ENCODE measurements at places on chromosomes 12 and 14. TPM values are rescaled to one million over a fixed set of nuclear protein-coding genes. Genes with fewer than 3 reads are reported as not detected.

Gene PLCZ1
- not detected for total RNA-seq

Gene CSRNP2
- 32.3 TPM for total RNA-seq

Gene TAS2R43
- 0.36 TPM for total RNA-seq

Gene HSPB8
- total RNA-seq = 381 TPM

Gene RHOJ
- 31.3 TPM for total RNA-seq

Gene CLEC4D
- total RNA-seq = 2.0 TPM

Gene LBHD2
- total RNA-seq = not detected

DNA sequence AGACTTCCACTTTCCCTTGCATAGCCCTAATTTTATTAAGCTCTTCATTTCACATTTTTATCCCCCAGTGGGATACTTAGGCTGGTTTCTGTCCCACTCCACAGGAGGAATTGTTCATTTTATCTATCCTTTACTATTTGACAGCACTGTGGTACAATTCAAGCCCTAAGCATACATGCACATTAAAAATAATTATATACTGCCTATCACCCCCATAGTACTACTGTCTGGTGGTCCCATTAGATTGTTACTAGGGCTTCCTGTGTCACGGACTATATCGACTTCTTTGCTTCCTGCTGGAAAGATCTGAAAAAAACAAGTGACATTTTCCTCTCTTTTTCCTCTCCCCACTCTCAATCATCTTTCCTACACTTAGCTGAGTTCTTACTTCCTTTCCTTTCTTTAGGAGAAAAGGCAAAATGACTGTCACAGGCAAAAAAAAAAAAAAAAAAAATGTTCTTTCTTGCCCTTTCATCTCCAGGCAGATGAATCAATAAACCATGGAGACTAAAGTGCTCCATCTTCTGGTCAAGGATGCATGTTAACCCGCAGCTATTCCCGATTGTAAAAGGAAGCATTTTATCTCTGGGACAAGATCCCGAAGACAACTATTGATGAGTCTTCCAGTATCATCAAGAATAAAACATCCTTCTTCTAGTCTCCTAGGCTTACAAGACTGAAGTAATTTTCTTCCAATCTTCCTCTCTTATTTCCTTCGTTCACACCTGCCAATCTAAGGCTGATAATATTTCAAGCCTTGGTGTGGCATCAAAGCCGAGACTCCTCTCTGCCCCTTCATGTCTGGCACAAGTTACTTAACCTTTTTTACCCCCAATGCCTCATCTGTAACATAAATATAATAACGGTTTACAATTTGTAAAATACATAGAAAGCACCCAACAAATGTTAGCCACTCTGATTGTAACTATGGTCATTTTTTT lies 94.4 kb upstream of the PLEKHG7 start:
- no peak for DNase-seq

DNA sequence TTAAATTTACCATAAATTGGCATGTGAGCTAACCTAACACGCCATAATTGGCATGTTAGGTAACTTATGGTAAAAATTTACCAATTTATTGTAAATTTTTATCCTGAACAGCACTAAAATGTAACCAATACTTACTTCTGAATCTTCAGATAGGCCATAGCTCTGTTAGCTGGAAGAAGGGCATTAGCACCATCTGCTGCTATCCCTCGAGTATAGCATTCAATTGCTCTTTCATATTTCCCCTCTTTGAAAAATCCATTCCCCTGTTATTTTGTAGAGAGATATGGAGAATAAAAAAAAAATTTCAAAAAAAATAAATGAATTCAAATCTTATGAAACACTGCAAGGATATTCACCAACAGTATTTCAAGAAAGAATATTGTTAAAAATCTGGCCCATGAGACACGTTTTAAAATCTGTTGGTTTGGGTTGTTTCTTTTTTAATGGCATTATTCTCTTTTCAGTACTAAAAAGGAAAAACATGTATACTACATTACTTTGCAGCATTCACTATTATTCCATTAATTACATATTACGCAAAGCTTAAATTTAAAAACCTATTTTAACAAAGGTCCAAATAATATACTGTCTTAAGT lies 19.1 kb downstream of the RPAP3 start:
- DNase-seq = no peak

- DNase-seq = peak; percentile 74
Measured at GRCh38 chr14:101364503-101365328, 196.6 kb upstream of the DIO3 start.

- DNase-seq = no peak
Measured at GRCh38 chr12:84874125-84874824, 38.3 kb downstream of the SLC6A15 start.

DNA sequence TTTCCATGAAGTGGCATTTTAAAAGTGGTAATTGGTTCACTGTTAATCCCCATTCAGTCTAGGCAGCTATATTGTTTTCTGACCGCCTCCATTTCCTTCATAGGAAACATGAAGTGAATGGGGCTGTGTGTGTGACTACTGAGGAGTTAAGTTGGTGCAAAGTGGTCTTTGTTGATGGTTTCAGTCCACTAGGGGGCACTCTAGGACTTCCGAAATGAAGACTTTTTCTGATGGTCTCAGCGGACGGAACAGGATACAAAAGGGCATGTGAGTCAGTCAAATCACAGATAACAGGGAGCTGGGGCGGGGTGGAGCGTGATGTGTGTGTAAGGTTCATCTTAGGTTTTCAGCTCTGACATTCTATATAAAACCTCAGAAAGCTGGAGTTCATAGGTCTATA lies 240.1 kb upstream of the OR4E1 start:
- no peak for DNase-seq

DNA sequence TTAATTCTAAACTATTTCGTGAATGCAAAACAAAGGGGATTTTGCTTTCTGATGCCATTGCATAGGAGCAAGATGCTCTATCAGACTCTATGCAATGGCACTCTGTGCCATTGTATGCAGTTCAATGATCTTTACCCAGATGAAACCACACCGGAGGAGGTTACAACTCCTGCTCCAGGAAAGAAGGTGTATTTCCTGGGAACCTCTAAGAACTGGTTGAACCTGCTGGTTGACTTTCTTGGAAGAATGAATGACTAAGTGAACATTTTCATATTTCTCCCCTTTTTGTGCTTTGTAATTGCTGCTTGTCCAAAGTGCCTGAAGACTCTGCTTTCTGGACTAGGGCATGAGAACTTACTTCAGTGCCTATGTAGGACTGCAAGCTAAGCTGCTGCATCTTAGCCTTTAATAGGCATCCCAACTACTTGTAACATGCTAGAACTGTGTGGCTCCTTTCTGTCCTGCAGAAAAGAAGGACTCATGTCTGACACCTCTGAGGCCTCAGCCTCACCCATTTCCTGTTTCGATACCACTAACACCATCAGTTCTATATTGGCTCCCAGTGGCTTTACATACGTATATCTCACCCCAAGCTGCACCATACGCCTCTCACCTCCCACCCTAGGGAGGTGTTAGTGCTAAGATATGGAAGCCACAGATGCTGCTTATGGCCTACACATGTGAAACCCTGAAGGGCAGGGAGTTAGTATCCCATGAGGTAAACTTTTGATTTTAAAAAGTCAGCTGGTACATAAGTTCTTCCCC lies 193.5 kb upstream of the CNOT2 start:
- DNase-seq = no peak

GRCh38 chr14:55127460-55127951 lies 1.5 kb upstream of the LGALS3 start:
- no peak for DNase-seq

DNA sequence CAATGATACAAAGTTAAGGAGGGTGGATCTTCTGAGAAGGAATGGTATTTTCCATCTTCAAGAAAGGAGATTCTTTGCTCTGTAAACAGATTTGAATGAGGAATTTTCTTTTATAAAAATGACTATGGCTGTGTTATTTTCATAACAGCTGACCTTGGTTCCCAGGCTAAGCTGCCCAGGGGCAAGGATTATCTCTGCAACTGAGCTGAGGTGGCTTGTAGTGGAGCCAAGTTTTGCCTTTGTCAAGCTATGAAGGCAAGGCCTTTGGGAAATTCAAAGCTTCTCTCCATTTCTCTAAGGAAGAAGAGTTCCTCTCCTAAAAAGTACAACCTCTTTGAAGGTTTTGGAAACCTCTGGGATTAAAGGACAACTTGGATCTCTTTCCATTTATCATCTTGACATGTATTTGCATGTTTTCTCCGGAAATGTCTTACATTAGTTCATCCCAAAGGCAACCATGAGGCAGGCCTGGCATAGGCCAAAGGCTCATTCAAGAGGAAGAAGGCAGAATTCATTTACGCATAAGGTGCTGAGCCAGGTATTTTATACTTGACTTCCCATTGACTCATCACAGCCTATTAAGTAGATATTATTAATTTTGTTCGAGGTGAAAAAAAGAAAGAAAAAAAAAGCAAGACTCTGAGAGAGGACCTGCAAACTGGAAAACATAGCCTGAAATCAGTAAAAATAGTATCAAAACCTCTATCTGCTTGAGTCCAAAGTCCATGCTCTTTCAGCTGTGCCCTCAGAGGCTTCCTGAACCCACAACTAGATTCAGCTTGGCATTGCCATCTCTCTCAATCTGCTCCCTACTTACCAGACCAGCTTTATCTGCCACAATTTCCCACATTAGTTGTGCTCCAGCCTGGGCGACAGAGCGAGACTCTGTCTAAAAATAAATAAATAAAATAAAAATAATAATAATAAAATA lies 24.0 kb upstream of the CKAP4 start:
- no peak for DNase-seq

DNA sequence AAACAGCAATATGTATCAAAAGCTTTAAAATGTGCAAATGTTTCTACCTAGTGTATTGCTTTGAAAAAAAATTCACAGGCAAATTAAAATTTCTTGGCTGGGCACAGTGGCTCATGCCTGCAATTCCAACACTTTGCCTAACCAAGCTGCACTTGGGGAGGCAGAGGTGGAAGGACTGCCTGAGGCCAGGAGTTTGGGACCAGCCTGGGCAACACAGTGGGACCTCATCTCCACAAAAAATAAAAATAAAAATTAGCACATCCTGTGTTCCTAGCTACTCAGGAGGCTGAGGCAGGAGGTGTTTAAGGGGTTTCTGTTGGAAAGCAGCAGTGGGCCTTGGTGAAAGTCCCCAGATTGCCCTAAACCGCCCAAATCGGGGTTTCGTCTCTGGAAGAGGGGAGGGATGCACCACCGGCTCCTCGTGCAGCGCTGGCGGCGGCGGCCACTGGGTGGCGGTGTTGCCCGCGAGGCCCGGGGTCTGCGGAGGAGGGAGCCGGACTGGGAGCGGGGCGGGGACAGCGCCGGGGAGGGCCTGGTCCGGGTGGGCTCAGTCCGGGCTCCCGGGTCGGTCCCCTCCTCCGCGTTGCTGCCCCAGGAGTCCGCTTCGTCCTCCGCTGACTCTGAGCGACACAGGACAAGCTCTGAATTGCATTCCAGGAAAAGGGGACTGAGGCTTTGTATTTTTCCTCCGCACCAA lies 265.6 kb downstream of the AACS start:
- DNase-seq = peak; percentile 65

GRCh38 chr14:22471545-22472121 lies 117.4 kb downstream of the DAD1 start:
- peak; percentile 68 for DNase-seq

DNA sequence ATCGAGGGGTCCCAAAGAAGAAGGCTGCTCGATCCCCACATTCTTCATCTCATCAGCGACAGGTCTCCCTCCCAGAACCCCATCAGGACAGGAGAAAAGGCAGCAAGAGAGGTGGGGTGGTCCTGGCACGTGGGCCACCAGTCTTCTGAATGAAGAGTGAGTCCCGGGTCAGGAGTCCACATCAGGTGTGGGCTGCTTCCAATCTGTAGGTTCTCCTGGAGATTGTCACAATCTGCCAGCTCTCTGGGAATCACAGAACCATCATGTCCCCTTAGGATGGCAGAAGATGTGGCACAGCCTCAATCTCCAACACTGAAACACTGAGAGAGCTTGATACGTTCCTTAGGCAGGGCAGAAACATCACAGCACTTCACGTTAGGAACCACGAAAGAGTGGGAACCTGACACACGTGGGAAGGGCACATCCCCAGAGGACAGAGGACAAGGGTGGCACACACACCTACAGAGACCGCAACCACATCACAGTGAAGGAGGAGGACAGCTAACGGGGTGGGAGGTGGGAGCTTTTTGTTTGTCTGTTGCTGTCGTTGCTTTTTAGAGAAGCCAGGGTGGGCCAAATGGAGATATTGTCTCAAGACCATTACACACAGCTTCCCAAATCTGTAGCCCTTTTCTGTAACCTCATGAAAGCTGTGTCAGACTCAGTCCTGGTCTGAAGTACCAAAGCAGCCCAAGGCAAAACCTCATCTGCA lies 284.5 kb downstream of the DPF3 start:
- no peak for DNase-seq

DNA sequence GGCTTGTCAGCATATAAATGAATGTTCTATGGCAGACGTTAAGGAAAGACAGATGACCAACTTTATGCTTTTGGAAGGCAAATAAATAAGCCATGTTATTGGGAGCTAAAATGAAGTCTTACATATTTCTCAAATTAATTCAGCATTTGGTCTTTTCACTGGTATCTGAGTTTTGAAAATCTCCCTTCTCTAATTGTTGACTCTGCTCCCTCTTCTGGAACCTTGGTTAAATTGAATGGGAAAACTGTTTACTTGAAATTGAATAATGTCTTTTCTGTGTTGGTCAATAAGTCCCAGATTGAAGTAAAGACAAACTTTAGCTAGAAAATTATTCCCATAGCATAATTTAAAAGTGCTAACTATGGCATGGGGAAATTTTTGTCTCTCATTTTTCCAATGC lies 38.7 kb downstream of the LGR5 start:
- no peak for DNase-seq

- no peak for DNase-seq
Measured at GRCh38 chr12:42326541-42327226, 717 bp downstream of the PPHLN1 start.

DNA sequence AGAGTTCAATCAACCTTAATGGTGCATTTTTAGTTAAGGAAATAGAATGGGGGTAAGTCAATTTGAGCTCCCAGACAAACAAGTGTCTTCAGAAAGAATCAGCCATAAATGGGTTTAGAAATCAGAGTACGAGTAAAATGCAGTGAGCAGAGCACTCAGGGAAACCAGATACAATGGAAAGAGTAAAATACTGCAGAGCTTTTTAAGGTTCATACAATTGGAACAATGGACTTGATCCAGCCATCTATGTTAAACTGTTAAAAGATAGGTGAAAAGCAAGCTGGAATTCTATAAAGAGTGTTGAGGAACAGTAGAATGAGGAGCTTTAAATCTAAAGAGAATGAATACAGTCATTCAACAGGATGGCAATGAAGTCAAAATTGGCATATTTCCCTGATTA lies 23.8 kb upstream of the PCNX4 start:
- DNase-seq = no peak

- no peak for DNase-seq
Measured at GRCh38 chr14:81298122-81298521, 77.4 kb upstream of the GTF2A1 start.

- DNase-seq = no peak
Measured at GRCh38 chr12:32586390-32586789, 92.7 kb upstream of the DNM1L start.

DNA sequence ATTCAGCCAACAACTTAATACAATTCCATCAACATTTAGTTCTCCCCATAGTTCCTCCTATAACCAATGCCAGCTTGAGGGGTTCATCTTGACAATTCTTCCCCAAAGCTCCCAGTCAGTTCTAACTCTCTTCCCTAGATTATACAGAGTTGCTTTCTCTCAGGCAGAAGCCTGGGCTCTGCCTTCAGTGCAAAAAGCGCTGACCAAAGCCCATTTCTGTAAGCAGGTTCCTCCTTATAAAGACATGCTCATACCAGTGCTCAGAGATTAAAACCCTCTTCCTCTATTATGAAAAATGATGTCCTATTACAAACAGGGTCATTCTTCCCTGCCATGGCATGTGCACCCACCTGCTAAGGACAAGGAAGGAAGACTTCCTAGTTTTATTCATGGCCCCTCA lies 16.2 kb downstream of the SPIC start:
- no peak for DNase-seq

GRCh38 chr12:104456950-104457745 lies 400 bp downstream of the CHST11 start:
- DNase-seq = peak; percentile 86
